Heart right ventricle (tissue), 16 donors: ENCODE measurements at places on chromosomes 16 and 17.

GRCh38 chr16:86609115-86609514 is 30.8 kb downstream of the FOXL1 start:
- H3K36me3 ChIP-seq = no peaks in the 10 kb centered on the region
- no peak for DNase-seq
- H3K27ac ChIP-seq = no peak overlapping the region
- no peaks in the 10 kb centered on the region for H3K27me3 ChIP-seq
- no peak overlapping the region for H3K4me3 ChIP-seq

DNA sequence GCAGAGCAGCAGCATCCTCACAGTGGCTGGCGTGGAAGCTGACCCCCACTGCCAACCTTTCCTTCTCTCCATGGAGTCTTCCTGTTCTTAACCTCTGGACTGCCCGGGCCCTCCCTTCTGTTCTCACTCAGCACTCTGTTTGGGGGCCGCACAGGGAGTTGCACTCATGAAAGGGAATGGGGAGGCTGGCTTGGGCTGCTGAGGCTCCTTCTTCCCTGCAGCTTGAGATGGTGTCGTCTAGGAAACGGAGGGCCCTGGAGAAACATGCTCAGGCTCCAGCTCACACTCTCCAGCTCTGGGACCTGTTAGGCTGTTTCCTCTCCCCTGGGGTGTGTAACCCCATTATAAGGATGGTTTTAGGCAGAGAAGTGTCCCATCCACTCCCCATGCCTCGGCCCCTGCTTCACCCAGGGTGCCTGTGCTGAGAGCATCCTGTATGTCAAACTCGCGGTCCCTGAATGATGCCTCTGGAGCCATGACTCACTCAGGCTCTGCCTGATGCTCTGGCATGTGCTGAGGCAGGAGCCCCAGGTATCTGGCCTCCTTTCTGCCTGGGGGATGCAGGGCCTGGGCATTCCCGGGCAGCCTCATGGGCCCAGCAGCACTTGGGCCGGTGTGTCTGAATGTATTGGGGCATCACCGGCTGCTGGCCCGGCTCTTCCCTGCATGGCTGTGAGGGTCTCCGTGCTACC is 18.9 kb downstream of the TMEM94 start:
- no peaks in the 10 kb centered on the region for H3K36me3 ChIP-seq
- DNase-seq = no peak
- peak overlapping the region; percentile 42 for H3K4me3 ChIP-seq
- peaks cover 51% of the 10 kb centered on the region for H3K4me1 ChIP-seq
- no peaks in the 10 kb centered on the region for H3K27me3 ChIP-seq
- peak overlapping the region; percentile 82 for H3K27ac ChIP-seq

DNA sequence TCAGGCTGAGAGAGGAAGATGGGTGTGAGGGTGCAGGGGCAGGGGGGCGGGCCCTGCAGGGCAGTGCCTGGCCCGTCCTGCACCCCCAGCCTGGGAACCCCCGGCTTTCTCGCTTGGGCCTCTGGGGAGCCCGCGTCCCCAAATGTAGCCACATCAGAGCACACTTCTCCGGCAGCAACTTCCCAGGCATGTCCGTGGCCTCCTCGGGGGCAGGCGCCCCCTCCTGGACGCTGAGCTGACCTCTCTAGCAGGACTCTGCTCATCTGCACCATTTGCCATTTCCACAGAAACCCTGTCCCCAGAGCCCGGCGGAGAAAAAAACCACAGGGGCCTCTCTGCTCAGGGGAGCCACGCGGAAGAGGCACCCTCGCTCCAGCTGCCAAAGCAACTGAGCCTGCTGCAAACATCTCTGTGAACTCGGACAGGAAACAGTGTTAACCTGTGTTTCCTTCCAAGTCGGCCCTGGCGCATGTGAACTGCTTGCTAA is 63.4 kb downstream of the KLHDC4 start:
- H3K36me3 ChIP-seq = no peaks in the 10 kb centered on the region
- no peak overlapping the region for H3K4me3 ChIP-seq
- no peaks in the 10 kb centered on the region for H3K27me3 ChIP-seq
- peaks cover 14% of the 10 kb centered on the region for H3K4me1 ChIP-seq

GRCh38 chr17:14325618-14326167 is 24.8 kb downstream of the HS3ST3B1 start:
- DNase-seq = no peak
- H3K27me3 ChIP-seq = no peaks in the 10 kb centered on the region
- no peaks in the 10 kb centered on the region for H3K4me1 ChIP-seq
- H3K36me3 ChIP-seq = no peaks in the 10 kb centered on the region
- H3K4me3 ChIP-seq = no peak overlapping the region

DNA sequence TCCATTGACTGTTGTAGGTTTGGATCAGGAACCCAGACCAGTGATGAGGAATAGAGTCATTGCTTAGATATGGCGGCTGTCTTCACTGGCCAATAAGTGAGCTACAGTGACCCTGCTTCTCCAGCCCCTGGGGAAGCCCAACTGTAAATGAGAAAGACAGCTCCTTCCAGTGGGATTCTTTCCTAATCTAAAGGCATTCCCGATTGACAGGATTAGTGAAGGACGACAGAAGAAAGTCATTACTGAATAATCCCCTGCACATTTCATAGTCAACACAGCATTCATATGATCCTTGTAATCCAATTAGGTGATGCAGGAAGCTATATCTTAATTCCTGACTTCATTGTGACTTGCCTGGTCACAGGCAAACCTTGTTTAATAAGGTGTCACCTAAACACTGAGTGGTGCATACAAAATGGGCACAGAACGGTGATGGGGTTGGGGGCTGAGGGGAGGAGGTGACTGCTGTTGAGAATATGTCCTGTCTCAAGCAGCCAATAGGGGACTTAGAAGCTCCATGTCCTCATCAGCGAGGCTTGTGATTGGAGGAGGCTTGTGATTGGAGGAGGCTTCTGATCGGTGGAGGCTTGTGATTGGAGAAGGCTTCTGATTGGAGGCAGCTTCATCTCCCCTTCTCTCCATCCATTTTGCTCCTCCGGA is 242.6 kb downstream of the XYLT1 start:
- no peak overlapping the region for H3K27ac ChIP-seq
- H3K36me3 ChIP-seq = no peaks in the 10 kb centered on the region

DNA sequence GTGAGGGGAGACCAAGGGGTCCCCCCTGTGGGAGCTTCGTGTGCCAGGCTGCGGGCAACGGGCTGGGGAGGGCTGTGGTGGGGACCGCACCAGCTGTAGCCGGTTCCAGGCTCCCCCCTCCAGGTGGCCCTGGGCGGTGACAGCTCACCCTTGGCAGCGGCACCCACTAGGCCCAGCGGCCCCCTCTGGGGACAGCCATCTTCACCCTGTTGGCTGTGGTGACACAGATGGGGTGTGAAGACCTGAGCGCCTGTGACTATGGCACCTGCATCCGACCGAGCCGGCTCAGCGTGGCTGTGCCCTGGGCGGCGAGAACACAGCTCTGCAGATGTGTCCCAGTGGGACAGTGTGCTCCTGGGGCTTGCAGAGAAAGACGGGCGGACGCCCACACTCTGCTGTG is 1.1 kb upstream of the C1QTNF8 start:
- H3K27me3 ChIP-seq = no peaks in the 10 kb centered on the region
- peak overlapping the region; percentile 78 for H3K27ac ChIP-seq

GRCh38 chr16:22073350-22073749 is 19.0 kb upstream of the VWA3A start:
- no peak overlapping the region for H3K27ac ChIP-seq
- H3K4me3 ChIP-seq = no peak overlapping the region
- peaks cover 24% of the 10 kb centered on the region for H3K4me1 ChIP-seq
- no peaks in the 10 kb centered on the region for H3K27me3 ChIP-seq
- no peak for DNase-seq
- no peaks in the 10 kb centered on the region for H3K36me3 ChIP-seq

- H3K36me3 ChIP-seq = no peaks in the 10 kb centered on the region
- H3K27me3 ChIP-seq = no peaks in the 10 kb centered on the region
- DNase-seq = no peak
- H3K4me1 ChIP-seq = no peaks in the 10 kb centered on the region
- H3K4me3 ChIP-seq = no peak overlapping the region
- H3K27ac ChIP-seq = no peak overlapping the region
Observed at GRCh38 chr17:71735893-71736292, 384.9 kb upstream of the SOX9 start.

DNA sequence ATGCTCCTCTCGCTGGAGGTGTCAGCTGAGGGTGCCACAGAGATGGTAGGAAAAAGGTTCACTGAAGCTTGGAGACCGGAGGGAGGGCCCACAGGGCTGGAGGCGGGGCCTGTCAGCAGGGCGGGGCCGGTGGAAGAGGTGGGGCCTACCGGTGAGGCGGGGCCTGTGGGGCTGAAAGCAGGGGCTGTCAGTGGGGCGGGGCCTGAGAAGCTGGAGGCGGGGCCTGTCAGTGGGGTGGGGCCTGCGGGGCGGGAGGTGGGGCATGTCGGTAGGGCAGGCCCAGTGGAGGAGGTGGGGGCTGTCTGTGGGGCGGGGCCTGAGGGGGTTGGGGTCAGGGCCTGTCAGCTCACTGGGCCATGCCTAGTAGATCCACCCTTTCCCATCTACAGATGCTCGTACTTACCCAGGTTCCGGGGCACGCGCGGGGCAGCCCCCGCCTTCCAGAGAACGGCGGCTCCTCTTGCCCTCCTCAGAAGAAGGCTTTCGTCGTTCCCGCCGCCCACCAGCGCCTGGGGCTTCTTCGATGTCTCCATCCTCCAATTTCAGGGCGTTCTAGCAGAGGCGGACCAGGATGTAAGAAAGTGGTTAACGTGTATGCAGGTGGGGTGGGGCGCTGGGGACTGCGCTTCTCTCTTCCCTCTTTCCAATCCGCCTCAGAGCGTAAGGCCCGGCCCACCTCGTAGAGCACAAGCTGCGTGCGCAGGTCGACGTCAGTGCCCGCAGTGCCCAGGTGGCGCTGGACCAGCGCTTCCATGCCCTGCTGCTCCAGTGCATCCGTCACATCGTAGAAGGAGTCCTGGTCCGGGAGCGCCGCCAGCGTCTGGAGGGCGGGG is 9.8 kb downstream of the TMEM208 start:
- H3K27me3 ChIP-seq = no peaks in the 10 kb centered on the region
- peaks cover 78% of the 10 kb centered on the region for H3K36me3 ChIP-seq
- H3K27ac ChIP-seq = no peak overlapping the region
- no peak for DNase-seq
- H3K4me3 ChIP-seq = no peak overlapping the region
- peaks cover 19% of the 10 kb centered on the region for H3K4me1 ChIP-seq

- H3K4me3 ChIP-seq = no peak overlapping the region
- no peak overlapping the region for H3K27ac ChIP-seq
- no peak for DNase-seq
- H3K4me1 ChIP-seq = no peaks in the 10 kb centered on the region
Observed at GRCh38 chr16:10206215-10206614, 24.0 kb upstream of the GRIN2A start.

- no peak overlapping the region for H3K27ac ChIP-seq
- no peaks in the 10 kb centered on the region for H3K36me3 ChIP-seq
- H3K4me1 ChIP-seq = no peaks in the 10 kb centered on the region
- H3K27me3 ChIP-seq = no peaks in the 10 kb centered on the region
Observed at GRCh38 chr17:49325980-49326379, 36.1 kb downstream of the ZNF652 start.

DNA sequence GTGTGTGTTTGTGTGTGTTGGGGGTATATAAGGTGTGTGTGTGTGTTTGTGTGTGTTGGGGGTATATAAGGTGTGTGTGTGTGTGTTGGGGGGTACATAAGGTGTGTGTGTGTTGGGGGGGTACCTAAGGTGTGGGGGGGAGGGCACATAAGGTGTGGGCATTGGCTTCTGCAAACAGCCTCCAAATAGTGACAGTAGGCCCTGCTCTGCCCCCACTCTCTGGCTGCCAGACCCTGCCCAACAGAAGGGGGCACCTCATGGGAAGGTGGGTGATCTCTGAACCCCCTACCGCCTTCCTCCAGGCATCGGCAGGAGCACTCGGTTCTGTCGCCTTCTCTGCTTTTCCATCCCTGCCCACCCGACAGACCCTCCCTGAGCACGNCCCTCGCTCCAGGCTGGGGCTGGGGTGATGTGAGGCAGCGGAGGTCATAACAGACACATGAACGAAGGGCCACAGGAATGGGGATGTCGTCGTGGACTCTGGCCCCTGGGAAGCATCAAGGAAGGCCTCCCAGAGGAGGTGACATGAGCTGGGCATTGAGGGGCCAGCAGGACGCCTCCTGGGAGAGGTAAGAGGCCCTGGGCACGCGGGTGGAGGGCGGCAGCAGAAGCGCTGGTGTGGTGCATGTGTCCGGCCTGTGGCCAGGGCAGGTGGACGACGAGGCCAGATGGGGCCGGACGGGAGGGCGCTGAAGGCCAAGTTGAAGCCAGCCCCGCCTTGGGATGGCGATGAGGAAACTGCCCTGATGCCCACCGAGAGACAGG is 136.6 kb upstream of the RPH3AL start:
- no peaks in the 10 kb centered on the region for H3K36me3 ChIP-seq
- H3K4me1 ChIP-seq = peaks cover 18% of the 10 kb centered on the region
- no peaks in the 10 kb centered on the region for H3K27me3 ChIP-seq
- H3K4me3 ChIP-seq = peak overlapping the region; percentile 72
- peak overlapping the region; percentile 93 for H3K27ac ChIP-seq

GRCh38 chr17:41734139-41734948 is at the start of gene HAP1:
TSS of gene HAP1 (minus strand) at chr17:41734643. CDS start at chr17:41734634, 9 bp downstream.
- no peak within 1 kb of the TSS for H3K27ac ChIP-seq
- DNase-seq = no peak
- H3K4me3 ChIP-seq = peak within 1 kb of the TSS; percentile 8
- peaks cover 78% of the 10 kb centered on the region for H3K27me3 ChIP-seq
- no peaks in the 10 kb centered on the region for H3K36me3 ChIP-seq

DNA sequence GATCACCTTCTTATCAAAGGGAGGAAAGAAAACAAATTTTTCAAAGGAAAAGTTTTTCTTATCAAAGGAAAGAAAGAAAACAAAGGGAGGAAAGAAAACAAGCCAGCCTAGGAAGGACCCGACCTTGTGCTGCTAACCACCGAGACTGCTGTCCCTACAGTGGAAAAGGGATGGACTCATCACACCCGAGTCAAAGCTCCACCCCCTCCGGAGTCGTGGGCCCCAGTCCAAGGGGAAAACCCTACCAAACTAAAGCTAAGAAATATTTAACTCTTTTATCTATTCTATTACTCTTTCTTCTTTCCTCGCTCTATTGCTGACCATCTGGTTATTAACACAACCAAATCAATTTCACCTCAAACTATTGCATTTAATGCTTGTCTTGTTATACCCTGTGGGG is 6.1 kb upstream of the ENDOV start:
- no peaks in the 10 kb centered on the region for H3K36me3 ChIP-seq
- H3K4me3 ChIP-seq = no peak overlapping the region
- H3K4me1 ChIP-seq = peaks cover 2% of the 10 kb centered on the region
- H3K27ac ChIP-seq = no peak overlapping the region
- no peak for DNase-seq
- H3K27me3 ChIP-seq = no peaks in the 10 kb centered on the region

DNA sequence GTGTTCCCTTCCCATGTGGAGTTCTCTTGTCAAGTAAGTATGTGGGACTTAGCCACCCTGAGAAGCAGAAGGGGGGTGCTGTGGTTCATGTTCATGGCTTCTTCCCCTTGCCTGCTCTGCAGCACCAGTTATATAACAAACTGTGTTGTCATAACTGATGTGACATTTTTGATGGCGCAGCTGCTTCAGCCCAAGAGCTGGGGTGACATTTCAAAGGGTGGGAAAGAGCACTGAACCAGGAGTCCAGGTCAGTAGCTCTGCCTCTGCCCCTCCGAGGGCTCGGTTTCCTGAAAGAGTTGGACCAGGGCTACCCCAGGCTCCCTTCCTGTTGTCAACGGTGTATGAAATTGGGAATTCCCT is 7.4 kb downstream of the GNAO1 start:
- H3K27me3 ChIP-seq = no peaks in the 10 kb centered on the region
- H3K4me1 ChIP-seq = peaks cover 3% of the 10 kb centered on the region
- no peaks in the 10 kb centered on the region for H3K36me3 ChIP-seq

GRCh38 chr16:75590920-75591843 is 25.0 kb downstream of the GABARAPL2 start:
- peaks cover 8% of the 10 kb centered on the region for H3K36me3 ChIP-seq
- no peak overlapping the region for H3K4me3 ChIP-seq
